Pulmonary artery endothelial cell (primary cell): ENCODE measurements at places on chromosomes 2 and 18.

- no peak for DNase-seq
Measured at GRCh38 chr2:58271826-58272225, 30.7 kb upstream of the FANCL start.

- no peak for DNase-seq
Measured at GRCh38 chr2:36356298-36356989, 866 bp downstream of the CRIM1 start.

DNA sequence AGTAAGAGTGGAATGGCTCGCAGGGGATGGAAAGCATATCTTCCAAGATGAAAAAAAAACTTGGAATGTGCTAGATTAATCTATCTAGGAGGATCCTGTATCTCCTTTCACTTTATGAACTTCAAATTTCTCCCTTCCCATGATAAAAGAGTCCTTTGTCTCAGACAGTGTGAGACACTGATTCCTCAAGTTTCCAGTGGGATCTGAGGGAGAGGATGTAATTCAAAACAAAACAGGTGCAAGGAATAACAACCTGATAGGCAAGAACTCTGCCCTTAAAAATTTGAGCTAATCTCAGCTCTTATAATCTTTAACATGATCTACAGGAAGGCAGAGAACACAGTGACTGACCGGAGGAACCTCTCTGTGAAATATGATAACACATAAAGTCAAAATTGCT is 162.0 kb upstream of the ZFP36L2 start:
- DNase-seq = no peak

GRCh38 chr2:109052922-109053321 is 63.9 kb upstream of the EDAR start:
- no peak for DNase-seq

DNA sequence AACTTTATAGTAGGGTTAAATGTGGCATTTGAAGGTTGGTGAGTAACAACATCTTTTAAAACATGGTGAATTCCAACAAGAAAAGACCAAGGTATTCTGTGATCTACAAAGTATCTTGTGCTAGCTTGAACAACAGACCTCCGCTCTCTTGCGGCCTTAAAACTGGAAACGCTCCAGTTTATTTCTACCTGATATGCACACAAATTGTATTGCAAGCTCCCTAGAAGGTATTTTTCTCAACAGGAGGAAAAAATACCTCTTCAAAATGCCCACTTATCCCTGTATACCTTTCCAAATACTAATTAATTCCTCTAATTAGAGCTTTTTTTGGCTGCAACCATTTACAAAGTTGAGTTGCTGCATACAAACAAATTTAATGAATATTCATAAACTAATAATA is 69.5 kb downstream of the KCNH7 start:
- DNase-seq = no peak

GRCh38 chr2:216635701-216636550 is 2.7 kb downstream of the IGFBP2 start:
- no peak for DNase-seq

DNA sequence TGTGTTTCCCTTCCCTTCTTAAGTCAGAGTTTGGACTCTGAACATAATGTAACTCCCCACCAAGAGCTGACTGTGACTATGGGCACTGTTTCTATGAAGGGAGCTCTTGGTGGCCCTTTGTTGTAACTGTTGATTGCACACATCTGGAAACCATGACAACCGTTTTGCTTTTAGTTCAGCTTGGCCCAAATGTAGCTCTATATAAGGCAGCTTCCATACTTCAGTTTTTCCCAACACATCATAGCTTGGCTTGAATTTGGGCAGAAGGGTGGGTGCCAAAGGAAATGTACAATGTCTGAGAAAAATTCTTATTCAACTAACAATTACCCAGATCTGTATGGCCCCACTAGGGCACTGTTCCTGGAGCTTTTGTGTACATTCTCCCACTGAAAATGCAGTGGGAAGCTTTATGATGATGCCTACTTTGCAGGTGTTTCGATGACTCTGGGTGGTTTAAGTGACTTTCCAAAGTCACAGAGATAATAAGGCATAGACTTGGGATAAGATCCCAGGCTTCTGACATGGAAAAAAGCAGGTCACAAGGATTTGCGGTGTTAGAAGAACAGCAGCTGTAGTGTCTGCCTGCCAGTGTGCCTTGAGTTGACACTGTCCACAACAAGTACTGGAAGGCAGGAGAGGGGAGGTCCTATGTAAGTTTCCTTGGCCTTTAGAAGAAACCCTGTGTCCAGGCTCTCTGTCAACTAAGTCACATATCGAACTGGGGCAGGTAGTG is 2.4 kb upstream of the CETN1 start:
- no peak for DNase-seq

DNA sequence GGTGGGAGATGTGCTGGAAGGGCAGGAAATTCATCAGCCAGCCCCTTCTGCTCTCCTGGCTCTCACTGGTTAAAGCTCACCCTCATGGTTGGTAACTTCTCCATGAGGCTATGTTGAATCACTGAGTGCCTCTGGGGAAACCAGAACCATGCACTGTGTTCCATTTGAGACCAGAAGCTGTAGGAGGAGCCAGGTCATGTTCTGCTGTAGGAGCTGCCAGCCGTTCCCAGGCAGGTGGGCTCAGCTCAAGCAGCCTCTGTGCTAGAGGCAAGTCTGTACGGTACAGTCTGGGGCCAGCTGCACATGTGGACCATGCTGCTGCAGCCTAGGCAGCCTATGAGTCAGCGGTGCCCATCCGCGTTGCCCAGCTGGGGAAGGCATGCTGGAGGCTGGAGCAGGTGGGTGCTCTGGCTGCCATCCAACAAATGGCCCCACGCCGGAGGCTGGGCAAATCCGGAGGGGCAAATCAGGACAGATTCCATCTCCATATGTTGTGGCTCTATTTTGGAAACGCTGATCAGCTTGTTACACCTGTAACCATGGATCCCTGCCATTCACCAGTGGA is 22.0 kb upstream of the KCNF1 start:
- DNase-seq = no peak

DNA sequence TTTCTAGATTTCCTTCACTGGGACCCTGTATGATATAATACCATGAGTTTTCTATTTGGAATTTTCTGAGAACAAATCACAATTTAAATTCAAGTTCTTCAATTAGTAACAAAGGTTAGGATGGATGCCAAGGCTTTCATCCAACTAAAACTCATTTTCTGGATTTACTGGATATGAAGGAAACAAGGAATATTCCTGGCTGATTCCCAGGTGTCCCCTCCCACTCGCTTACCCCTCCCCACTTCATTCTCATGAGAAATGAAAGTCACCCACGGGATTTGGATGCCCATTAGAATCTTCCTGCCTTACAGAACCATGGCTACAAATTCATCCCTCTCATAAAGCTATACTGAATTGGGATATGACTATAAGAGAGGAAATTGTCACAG is 40.0 kb downstream of the RNU4ATAC start:
- no peak for DNase-seq

GRCh38 chr2:230660294-230661060 is 52.2 kb upstream of the CAB39 start:
- no peak for DNase-seq

DNA sequence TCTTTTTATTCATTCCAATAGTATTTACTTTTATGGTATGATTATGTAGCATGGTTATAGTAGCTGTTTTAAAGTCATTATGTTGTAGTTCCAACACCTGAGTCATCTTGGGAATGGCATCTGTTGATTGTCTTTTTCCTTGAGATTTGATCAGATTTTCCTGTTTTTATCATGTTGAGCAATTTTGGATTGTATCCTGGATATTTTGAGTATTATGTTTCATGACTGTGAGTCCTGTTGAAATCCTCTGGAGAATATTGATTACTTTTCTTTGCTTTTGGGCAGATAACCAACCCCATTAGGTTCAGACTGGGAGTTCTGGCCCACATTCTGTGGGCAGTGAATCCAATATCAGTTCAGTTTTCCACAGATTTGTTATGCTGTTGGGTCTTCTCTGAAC is 163.2 kb upstream of the SPRED2 start:
- no peak for DNase-seq

- no peak for DNase-seq
Measured at GRCh38 chr2:63851691-63852311, 10.1 kb downstream of the UGP2 start.

GRCh38 chr2:195513119-195513518 is 143.9 kb upstream of the SLC39A10 start:
- DNase-seq = no peak

GRCh38 chr2:151972241-151973012 is 126.4 kb downstream of the CACNB4 start:
- no peak for DNase-seq

DNA sequence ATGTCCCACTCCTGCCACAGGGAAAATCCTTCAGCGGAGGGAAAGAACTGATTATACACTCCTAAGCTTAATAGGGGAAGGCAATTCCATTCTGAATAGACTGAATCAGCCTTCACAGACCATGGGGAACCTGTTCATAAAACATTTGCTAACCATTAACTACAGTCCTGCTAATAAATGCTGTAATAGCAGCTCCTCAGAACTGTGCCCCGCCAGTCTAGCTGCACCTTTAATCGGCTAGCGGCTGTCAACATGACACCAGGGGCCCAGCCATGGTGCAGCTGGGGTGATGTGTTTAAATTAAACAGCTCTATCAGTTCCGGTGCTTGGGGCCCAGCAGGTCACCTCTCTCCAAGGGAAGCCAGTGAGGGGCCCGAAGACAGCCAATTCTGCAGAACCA is 77.8 kb downstream of the GALNT14 start:
- DNase-seq = no peak

DNA sequence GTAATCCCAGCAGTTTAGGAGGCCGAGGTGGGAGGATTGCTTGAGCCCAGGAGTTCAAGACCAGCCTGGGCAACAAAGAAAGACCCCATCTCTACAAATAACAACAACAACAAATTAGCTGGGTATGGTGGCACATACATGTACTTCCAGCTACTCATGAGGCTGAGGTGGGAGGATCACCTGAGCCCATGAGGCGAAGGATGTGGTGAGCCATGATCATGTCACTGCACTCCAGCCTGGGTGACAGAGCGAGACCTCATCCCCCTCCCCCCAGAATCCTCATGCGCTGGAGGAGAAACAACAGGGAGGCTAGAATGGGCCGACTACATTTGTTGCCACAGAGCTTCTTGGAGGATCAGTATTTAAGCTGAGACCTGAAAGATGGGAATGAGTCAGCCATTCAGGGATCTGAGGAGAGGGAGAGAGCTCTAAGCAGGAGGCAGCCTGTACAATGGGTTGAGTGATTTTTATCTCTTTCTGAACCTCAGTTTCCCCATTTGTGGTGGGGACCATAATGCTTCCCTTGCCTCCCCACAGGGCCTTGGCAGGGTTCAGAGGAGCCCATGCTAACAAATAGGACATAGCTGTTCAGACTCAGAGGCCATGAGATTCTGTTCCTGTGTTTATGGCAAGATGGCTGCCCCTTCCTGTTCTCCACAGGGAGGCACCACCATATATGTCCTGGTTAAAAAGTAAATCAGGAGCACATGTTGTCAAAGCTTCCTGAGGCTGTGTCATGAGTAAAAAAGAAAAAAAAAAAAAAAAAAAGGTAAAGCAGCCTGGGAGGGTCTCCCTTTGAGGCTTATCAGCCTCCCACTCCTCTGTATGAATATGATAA is 131.4 kb upstream of the HAAO start:
- peak; percentile 40 for DNase-seq

DNA sequence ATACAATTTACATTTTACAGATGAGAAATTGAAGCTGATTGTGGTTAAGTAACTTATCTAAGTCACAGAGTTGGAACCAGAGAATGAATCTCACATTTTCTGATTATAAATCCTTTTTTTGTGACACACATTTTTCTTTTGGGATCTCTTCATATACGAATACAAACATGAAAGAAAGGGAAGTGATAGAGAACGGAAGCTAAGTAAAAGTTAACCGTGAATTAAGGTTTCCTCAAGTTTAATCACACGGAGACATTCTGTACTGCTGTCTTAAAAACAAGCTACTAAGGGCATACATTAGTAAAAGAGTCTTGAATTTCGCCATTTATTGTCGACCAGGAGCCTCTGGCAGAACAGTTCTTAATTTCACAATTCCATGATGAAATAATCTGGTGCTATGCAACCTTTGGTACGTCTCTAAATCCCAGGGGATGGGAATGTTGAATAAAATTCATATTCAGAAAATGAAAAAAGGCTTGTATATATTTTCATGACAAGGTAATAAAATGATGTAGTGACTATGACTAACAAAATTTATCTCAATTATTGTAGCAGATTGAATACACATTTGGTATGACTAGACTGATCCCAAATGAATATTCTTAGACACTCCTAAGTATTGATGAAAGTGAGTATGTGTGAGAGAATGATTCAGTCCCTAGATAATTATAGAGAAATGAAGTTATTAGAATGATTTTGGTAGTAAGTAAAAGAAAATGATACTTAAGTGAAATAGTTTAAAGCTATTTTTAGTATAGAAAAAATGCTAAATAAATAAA is 40.3 kb upstream of the ZSWIM2 start:
- no peak for DNase-seq

DNA sequence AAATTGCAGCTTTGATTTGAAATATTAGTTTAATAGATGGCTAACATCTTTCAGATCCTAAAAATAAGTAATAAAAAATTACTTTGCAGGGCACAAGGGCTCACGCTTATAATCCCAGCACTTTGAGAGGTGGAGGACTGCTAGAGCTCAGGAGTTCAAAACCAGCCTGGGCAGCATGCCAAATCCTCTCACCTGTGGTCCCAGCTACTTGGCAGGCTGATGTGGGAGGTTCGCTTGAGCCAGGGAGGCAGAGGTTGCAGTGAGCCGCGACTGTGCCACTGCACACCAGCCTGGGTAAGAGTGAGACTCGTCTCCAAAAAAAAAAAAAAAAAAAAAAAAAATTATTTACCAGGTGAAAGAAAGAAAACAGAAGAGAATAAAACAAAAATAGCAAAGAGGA is 449.8 kb downstream of the NRXN1 start:
- no peak for DNase-seq

DNA sequence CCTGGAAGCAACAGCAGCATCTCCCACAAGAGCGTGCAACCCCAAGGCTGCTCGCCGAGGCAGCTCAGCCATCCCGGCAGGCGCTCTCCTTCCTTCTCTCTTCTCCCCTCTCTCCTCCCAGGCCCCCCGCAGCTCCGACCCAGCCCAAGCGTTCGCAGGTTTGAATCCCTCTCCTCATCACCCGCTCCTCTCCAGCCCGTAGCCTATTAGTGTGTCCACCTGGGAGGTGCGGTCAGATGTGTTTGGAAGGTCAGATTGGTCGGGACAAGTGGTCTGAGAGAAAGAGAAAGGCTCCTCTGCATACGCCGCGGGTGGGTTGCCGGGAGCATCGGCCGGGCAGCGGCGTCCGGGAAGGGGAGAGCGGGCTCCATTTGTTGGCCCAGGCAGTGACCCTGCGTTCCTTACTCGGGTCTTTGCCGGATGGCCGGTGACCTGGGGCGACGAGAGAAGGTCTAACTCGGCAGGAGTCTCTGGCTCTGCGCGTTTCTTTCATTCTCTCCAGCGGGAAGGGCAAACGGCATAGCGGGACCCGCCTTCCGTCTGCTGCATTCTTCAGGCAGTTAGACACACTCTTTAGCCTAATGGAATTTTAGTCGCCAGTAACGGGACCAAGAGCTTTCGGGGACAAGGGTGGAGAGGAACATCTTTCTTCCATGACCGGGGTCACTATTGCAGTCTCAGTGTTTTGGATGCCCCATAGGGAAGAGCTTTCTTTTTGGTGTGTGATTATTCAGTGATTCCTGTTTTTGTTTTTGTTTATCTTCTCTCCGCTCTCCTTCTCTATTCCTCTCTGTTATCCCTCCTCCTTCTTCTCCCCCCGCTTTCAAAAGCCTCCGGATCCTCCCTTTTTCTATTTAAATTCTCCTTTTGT is 1.1 kb upstream of the TMEFF2 start:
- no peak for DNase-seq
